ENCODE measurements at places on chromosomes 5 and 9.

DNA sequence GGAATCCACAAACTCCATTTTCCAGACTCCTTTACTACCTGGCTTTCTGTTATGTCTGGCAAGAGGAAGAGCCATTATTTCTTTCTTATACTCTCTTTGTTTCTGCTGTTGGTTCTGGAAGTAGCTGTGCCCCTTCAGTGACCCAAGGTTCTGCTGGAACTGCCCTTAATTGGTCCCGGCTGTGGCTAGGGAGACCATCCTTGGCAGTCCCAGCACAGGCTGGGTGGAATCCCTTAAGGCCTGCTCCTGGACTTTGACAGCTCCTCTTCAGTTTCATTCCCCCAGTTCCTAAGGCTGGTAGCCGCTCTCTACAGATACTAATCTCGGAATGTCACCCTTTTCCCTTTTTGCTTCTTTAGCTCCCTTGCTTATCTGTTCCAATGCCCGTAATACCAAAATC is 81.9 kb upstream of the GLIS3 start:
- no peak for DNase-seq

GRCh38 chr9:123162791-123163345 is 105.5 kb downstream of the STRBP start:
- DNase-seq = no peak

- DNase-seq = no peak
These were observed 645.0 kb upstream of the KLF4 start for GRCh38 chr9:108134486-108135128.

DNA sequence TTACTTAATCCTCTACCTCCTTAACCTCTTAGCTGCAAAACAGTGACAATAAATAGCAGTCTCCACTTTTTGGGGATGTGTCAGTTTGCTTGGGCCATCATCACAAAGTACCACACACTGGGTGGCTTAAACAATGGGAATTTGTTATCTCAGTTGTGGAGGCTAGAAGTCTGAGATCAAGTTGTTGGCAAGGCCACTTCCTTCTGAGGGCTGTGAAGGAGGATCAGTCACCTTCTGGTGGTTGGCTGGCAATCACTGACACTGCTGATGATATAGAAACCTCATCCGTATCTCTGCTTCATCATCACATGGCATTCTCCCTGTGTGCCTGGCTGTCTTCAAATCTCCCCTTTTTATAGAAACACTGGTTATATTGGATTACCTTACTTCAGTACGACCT is 187.1 kb upstream of the TBC1D2 start:
- DNase-seq = no peak

DNA sequence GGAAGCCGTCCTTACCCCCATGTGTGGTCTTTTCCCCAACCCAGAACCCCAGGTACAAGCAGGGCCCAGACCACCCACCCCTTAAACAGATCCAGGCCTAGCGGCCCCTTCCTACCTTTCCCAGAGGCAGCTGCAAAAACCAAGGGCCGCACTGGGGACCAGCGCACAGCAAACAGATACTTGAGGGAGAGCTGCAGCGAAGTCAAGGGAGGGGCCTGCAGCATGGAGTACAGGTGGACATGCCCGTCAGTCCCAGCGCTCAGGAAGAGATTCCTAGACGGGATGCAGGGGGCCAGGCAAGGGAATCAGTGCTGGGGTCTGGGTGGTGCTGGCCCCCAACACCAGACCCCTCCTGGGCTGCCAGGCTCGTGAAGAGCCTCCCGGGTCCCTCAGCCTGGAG is 22.5 kb downstream of the DYNC2I2 start:
- DNase-seq = no peak

GRCh38 chr5:88862547-88863175 is 20.3 kb downstream of the MEF2C start:
- no peak for DNase-seq

- DNase-seq = peak; percentile 68
These were observed 77.1 kb downstream of the SUSD1 start for GRCh38 chr9:112097712-112098688.

DNA sequence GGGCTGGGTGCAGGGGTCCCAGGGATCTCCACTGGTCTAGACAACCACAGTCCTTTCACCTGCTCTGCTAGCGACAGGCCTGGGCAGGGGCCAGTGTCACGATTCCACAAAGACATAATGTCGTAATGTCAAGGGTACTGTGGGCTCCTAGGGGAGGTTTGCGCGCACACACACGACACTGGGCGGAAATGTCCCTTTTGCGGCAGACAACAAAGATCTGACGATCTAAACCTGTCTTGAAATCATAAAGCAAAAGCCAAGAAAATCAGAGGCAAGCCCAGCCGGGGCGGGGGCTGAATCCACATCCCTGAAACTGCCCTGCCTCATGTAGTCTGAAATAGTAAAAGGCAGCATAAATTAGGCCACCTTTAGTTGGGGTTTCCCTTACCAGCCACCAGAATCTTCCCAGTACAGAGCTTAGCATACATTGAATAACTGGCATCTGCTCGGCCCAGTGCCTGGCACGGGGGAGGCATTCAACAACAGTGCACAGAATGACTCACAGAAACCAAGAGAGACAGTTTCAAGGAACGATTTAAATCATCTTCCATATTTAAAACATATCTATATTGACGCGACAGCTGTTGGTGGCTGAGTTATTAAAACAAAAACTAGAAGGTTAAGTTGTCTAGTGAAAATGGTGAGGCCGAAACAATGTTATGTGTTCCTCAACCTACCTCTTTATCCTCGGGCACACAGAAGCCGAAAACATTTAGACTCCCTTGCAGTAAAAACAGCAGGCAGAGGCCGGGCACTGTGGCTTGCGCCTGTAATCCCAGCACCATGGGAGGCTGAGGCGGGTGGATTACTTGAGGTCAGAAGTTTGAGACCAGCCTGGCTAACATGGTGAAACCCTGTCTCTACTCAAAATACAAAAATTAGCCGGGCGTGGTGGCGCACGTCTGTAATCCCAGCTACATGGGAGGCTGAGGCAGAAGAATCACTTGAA is 151.0 kb downstream of the MYO10 start:
- DNase-seq = peak; percentile 74

- DNase-seq = no peak
These were observed 19.7 kb downstream of the DNAJA1 start for GRCh38 chr9:33044677-33045282.

DNA sequence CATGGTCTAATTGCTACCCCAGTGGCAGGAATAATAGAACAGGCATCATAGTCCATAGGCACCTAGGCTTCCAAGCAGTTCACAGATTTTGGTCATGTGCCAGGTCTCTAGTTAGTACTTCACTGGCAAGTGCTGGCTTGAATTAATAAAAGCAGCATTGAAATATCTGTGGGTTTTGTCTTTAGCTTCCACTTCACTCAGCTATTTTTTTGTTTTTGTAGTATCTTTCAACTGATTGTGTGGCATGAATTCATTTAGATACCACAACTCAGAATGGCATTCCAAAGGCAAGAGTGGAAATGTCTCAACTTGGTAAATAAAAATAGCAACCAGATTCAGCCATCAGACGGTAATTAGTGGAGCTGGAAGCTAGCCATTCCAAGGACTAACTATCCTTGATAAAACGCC is 27.9 kb upstream of the ITGA2 start:
- DNase-seq = no peak

DNA sequence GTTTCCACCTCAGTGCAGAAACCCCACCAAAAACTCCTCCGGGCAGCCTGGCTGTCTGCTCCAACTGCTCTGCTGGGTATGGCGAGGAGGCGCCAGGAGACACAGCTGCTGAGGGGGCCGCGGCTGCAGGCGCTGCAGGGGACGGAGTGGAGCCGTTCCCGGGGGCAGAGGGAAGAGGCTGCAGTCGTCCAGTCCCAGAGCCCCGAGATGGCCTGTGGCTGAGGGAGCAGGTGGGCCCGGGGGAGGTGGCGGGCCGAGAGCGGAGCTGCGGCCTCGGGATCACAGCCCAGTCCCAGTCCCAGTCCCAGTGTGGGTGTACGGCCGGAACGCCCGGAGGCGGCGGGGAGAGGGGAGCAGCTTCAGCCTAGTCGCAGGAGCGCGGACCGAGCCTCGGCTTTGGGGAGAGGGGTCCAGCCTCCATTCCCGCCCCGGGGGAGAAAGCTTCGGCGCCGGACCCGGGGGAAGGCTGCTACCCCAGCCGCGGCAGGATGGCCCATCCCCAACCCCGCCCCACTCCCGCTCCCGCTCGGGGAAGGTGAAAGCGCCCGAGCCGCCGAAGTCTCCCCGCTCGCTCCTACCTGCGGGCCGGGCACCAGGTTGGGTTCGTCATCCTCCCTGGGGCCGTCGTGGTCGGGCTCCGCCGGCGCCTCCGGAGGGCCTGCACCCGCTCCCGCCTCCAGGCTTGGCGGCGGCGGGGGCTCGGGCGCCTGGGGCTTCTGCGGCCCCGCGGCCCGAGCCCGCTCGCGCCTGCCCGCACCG is 513 bp downstream of the FAM193B start:
- DNase-seq = peak; percentile 24

DNA sequence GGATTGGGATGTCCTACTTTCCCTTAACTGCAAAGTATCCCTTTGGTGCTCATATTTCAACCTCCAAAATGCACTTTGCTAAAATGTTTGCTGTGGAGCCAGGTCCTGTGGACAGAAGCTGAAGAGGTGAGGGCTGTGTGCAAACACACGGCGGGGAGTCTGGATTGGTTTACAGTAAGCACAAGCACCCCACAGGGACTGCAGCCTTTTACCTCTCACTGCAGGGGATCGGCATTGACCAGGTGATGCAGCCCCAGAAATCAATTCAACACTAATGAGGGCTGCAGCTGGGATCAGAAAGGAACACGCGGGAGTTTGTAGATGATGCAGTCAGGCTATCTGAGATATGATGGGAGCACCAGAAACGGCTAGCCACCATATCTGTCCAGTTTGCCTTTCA is 450.9 kb downstream of the CCDC171 start:
- DNase-seq = no peak

DNA sequence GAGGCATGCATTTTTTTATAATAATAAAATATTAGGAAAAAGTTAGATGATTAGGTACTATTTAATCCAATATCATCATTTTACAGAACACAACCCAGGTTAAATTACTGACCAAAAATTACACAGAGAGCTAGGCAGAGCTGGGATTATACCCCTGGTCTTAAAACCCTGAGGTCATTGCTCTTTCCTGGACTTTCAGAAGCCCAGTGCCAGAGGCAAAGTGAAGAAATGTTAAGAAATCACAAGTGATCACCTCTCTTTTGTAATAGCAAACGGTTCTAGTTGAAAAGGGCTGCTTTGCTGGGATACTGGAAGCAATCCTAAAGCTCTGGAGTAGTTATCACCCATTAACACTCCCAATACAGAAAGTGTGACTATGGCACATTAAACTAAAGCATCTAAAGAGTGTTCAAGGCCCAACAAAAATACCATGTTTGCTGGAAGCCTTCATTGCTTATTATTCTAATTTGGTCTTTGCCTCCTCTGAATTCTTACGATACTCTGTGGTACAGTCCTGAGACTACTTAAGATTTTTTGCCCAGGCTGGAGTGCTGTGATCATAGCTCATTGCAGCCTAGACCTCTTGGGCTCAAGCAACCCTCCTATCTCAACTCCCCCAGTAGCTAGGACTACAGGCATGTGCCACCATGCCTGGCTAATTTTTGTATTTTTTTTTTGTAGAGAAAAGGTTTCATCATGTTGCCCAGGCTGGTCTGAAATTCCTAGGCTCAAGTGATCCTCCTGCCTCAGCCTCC is 575.9 kb downstream of the RAB3C start:
- DNase-seq = no peak

DNA sequence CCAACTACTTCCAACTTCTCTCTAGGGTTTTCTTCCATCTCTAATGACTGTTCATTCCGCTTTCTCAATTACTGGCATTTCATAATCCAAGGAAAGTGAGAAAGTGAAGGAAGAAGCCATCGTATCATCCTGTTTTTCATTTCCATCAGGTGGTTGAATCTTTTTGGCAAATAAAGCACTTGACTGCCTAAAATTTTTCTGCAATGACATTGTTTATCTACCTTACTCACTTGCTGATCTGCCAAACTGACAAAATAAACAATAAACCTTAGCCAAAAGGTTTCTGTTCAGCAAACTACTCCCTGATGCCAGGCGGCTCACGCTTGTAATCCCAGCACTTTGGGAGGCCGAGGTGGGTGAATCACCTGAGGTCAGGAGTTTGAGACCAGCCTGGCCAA is 18.4 kb downstream of the FNBP1 start:
- no peak for DNase-seq

DNA sequence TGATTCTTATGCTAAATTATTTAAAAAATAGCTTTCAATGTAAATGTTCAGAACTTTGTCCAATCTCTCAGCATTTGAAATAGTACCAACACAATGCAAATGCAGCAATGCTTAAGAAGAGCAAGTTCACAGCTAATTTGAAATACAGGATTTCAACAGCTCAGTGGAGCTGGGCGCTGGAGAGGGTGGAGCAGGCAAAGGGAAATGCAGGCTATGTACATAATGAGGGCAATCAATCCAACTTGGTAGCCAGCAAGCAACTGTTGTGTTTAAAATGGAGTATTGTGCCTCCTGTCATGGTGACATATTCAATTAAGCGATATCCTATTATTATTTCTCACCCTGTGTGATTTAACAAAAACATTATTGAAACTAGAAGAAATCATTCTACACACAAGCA is 568.8 kb downstream of the PSAT1 start:
- DNase-seq = no peak

DNA sequence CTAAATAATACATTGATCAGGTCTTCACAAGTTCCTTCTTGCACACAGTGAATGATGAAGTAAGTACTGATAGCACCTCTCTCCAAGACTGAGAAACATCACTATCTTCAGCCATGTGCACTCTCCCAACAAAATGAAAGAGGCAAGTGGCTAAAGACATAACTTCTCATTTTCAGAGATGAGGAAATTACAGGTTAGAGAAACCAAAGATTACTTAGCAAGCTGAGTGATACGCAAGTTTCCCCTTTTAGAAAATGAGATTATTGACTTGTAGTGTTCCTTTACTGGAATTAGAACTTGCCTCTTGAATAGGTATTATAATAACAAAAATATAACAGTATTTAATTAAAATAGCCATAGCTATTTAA is 21.6 kb downstream of the CEMIP2 start:
- DNase-seq = no peak

GRCh38 chr9:112784020-112784785 is 33.6 kb downstream of the SNX30 start:
- DNase-seq = no peak

DNA sequence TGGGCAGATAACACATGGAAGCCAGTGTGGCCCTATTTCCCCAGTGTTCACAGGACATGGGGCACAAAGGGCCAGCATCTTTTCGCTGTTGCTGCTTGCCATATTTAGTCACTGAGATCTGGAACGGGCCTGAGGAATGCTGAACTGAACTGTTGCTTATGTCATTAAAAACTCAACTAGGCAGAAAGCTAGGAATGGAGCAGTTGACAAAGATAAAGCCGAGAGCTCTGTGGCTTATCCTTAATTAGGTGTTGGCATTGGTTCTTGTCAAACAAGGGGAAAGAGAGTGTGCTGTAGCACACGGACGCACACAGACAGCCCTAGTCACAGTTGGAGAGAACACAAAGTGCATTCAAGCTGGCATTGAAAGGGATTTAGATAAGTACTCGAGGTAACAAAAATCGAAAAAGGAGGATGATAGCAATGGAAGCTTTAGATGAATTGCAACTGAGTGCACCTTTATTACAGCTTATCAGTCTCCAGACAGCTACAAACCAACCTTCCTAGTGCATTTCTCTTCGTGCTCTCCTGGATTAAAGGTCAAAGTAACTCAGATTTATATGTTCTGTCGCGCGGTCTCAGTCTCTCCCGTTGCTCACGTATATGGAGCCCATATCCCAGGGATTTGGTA is 450.2 kb upstream of the ZNF608 start:
- DNase-seq = no peak

All from stimulated activated CD4-positive, alpha-beta T cell treated with anti-CD3 and anti-CD28 coated beads, Interleukin-1b, Interleukin-23, amount 100 ng/mL, for 48 hours (primary cell).